ENCODE measurements at places on chromosomes 13 and 19.

DNA sequence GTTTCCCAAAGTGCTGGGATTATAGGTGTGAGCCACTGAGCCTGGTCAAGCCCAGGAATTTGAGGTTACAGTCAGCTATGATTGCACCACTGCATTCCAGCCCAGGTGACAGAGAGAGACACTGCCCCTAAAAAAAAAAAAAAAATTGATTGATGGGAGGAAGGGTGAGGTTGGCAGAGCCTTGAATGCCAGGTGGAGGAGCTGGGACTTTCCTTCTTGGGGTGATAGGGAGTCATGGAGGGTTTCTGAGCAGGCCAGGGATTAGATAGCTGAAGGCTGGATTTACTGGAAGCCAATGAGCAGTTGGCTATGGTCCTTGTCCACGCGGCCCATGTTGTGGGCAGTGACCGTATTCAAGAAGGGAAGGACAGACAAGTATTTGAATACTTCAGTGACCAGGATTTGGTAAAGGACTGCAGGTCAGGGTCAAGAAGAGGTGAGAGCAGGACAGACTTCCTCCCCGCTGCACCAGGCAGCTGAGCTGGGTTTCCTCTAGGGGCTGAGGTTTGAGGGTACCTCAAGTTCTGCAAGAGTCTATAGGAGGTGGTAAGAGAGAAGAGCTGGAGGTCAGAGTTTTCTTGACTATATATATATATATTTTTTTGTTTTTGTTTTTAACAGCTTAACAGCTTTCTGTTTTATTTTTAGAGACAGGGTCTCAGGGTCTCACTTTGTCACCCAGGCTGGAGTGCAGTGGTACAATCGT lies 6.9 kb upstream of the ICAM4 start:
- DNase-seq: no peak

- no peak for DNase-seq
Observed at GRCh38 chr13:89029062-89029461, 1357.9 kb downstream of the SLITRK5 start.

GRCh38 chr19:2475018-2475701 lies 767 bp upstream of the GADD45B start:
- no peak for DNase-seq

GRCh38 chr13:113448885-113449692 lies 4.2 kb downstream of the ADPRHL1 start:
- no peak for DNase-seq

DNA sequence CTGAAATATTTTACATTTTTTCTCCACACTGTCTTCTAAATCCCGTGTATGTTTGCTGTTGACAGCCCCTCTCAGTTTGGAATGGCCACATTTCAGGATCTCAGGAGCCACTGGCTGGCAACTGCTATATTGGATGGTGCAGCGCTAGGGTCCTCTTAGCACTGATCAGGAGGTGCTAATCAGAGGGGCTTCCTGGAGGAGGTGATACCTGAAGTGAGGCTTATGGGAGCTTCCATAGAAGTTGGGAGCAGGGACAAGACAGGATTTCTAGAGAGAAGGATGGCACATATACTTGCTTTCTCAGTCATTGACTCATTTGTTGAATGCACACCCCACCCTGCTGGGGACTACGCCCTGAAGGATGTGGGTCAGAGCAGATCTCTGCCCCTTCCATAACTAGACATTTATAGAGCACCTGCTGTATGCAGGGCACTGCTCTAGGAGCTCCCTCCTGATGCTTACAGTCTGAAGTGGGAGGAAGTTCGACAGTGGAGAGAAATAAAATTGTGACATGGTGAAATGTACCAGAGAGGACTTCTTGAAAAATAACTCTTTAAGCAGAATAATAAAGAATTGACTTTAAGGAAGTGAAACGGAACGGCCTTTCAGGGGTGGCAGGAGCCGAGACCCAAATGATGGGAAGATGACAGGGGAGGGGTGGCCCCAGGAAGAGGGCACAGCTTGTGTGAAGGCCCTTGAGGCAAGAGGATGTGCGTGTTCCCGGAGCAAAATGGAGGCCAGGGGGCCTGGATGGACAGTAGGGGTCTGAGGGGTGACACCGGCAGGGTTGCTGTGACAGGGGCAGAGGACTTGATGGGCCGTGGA lies 13.1 kb downstream of the AP2A1 start:
- DNase-seq: no peak

DNA sequence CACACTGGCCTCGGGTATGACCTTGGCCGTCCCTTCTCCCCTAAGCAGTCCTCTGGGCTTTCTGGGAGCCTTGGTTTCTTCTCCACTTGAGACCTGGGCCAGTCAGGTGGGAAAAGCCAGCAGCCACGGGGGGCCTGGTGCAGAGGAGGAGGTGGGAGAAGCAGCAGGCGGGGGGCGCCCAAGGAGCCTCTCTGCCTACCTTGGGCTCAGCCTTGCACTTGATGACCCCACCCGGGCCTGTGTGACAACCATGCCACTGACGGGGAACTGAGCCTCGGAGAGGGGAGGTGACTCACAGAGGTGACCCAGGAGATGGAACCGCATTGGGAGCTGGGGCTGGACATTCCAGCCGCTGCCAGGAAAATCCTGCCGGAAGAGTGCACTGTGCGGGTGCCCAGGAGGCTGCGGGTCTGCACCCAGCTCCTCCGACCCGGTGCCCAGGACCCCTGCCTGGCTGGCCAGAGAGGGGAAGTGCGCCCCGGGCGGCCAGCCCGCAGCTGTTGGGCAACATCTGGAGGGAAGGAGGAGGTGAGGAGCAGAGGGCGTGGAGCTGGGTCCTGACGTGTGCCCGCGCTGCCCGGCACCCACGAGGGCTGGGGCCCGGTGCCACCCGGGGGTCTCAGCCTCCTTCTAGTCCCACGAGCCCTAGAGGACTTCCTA lies 23.4 kb upstream of the SLC7A10 start:
- DNase-seq: no peak

GRCh38 chr13:61192826-61193225 lies 222.8 kb downstream of the PCDH20 start:
- DNase-seq: no peak

DNA sequence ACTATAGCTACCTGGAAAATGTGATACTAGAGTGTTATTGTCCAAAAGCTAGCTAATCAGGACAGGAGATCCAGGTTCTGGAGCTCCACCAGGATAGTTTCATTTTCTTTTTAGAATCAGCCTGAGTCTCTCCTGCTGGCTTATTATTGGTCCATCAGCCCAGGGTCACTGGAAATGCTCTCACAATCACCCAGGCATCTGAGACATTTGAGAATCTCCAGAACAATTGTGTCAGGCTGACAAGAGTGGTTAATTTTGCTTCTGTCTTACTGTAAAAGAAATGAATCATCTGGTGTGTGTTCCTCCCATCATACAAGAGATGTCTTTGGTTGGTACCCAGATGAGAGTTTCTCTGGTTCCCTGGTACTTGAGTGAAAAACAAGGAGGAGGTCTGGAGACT lies 43.6 kb upstream of the ZNF681 start:
- no peak for DNase-seq

- no peak for DNase-seq
Observed at GRCh38 chr13:57946361-57946760, 314.8 kb downstream of the PCDH17 start.

DNA sequence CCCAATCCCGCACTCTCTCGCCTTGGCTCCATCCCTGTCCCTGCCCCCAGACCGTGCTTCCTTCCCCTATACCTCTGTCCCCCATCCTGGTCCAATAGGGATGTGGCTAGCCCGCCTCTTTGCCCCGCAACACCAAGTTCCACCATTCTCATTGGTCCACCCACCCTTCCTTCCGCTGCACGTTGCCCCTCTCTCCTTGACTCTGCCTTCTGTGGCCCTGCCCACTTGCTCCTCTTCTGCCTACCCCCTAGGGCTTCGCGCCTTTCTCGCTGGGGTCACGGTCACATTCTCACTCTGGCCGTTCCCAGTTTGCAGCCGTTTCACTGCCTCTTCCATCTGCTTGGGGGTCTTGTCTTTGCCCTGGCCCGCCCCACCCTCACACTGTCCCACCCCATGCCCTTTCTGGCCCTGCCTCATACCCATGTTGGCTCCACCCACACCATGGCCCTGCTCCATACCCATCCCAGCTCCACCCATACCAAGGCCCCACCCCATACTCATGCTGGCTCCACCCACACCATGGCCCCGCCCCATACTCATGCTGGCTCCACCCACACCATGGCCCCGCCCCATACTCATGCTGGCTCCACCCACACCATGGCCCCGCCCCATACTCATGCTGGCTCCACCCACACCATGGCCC lies 4.5 kb upstream of the ARHGAP45 start:
- no peak for DNase-seq

DNA sequence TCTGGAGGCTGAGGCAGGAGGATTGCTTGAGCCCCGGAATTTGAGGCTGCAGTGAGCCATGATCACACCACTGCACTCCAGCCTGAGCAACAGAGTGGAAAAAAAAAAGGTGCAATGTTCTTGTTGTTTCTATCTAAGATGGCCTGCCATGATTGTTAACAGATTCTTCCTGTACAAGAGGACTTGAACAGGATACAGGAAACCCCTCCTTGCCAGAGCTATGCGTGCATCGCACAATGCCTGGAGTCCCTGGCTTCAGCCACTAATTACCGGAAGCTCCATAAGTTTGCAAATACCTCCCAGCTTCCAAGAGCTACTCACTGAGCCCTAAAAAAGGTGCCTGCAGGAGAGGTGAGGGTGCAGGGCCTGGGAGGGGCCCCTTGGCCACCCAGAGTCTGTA lies 13.1 kb upstream of the HIF3A start:
- DNase-seq: no peak

GRCh38 chr13:34156841-34157365 lies 339.0 kb downstream of the RFC3 start:
- no peak for DNase-seq

- DNase-seq: no peak
Observed at GRCh38 chr19:38247734-38248268, 8.4 kb downstream of the PPP1R14A start.

GRCh38 chr13:96934889-96935489 lies 59.3 kb downstream of the OXGR1 start:
- DNase-seq: no peak

DNA sequence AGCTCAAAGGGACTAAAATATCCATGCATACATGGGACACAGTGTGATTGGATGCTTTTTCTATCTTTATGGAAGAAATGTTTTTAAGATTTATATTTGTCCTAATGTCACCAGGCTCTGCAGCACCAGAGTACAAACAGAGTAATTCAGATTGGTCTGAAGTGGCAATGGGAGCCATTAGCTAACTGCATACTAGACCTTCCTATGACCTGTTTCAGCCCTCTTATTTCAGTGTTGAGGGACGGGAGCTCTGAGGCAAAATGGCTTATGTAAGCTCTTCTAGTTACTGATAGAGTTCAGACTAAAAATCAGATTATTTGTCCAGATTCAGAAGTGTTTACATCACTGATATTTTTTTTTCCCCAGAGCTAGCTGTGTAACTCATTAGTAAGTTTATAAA lies 4.9 kb downstream of the SLAIN1 start:
- no peak for DNase-seq

DNA sequence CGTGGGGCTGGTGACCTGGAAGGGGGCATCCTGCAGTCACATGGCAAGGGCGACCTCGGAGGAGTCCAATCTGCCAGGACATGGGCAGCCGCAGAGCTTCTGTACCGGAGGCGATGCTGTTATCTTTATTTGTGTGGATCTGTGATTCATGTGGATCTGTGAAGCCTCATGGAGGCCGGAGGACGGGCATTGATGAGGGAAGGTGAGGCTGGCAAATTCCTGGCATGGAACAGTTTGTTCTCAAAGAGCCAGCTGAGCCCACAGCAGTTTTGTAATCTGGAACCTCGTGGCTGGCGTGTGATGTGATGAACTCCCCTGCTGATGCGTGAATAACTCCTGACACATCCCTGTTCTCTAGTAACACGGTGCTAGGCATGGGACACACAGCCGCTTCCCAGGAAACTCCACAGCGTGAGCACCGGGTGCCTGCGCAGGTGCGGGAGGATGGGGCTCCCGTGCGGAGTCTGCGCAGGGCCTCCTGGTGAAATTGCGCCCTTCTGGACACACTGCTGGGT lies 40.4 kb downstream of the ATP11A start:
- no peak for DNase-seq

DNA sequence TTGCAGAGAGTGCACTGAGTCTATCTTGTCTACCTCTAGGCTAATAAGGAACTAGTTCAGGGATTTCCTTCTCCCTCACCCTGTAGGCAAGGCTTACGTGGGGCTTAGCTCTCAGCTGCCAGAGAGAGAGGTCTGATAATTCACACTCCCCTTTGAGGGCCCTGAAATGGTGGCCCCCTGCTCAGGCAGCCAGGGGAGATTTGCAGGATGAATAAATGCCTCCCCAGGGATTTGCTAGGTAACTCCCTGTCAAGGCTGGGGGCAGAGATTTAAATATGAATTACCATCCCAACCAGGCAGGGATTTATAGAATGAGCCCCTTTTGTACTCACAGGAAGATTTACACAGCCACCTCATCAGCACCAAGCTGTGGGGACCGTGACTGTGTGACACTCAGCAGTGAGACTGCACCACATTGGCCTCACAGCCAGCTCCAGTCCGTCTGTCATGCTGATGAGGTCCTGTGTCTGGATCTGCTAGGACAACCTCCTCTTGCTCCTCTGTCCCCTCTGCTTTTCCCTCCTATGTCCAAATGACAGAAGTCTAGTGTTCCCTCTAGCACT lies 73.4 kb downstream of the CBY2 start:
- DNase-seq: no peak

GRCh38 chr19:19257137-19257536 lies 16.0 kb downstream of the TM6SF2 start:
- no peak for DNase-seq

- no peak for DNase-seq
Observed at GRCh38 chr13:22073718-22074117, 402.8 kb downstream of the FGF9 start.

GRCh38 chr19:27889156-27889555 lies 1323.8 kb downstream of the UQCRFS1 start:
- DNase-seq: no peak

DNA sequence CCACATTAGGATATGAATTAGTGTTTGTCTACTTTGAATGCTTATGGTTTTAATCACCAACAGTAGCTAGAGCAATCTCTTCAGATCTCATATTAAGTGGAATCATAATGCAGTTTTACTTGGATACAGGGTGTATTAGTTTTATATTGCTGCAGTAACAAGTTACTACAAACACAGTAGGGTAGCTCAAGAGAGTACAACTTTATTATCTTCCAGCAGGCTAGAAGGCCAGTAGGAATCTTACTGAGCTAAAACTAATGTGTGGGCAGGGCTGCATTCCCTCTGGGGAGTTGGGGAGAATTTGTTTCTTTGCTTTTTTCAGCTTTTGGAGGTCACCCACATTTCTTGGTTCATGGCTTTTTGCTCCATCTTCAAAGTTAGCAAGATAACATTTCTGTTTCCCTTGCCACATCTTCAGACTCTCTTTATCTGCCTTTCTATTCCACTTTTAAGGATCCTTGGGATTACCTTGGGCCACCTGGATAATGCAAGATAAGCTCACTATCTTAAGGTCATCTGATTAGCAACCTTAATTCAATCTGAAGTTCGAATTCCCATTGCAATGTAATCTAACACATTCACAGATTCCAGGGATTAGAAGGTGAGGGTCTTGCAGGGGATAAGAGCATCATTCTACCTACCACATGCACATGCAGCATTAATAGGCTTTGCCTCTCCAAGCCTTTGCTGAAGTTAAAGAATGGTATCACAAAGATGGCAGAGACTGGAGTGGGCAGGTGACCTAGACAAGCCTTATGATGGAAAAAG lies 134.1 kb upstream of the SLC10A2 start:
- no peak for DNase-seq

All from cortex of kidney (tissue), 1 donor.